ENCODE measurements at places on chromosomes 4 and X.

DNA sequence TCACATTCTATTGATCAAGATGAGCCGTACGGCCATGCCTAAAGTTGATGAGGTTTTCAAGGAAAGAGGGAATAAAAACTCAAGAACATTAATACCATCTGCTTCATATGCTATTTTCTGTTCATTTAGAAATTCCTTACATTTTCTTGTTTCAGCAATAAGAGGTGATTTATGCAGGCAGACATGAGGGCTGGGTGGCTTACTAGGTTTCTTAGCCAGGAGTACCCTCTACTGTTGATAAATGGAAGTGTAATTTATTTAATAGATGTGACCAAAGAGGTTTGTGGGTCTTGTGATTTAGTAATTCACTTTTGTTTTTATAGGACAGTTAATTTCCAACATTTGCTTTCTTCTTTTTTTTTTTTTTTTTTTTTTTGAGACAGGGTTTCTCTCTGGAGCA is 6.4 kb upstream of the SMIM9 start:
- no peak for DNase-seq

DNA sequence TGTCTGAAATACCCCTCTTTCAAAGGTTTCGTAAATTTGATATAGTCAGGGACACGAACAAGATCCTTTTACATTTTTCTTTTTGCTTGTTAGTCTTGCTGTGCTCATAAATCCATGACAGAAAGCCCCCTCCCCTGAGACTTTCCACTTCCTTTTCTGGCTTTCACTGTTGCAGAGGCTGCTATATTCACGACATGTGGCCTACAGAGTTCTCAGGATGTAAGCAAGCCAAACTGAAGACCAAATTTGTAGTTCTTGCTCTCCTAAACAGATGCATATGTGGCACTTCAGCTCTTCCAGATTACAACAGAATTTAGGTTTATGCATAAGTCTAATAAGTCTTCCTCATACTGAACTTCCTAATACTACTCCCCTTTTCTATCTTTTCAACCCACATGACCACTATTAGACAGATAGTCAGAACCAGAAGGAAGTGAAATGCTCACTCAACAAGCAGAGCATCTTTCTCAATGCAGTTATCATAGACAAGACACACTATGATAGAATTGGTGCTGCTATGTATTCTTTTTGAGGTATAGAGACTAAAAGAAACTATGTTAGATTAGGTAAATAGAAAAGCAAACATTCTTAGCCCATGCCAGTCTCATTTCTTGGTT is 15.0 kb downstream of the BTK start:
- DNase-seq: no peak

DNA sequence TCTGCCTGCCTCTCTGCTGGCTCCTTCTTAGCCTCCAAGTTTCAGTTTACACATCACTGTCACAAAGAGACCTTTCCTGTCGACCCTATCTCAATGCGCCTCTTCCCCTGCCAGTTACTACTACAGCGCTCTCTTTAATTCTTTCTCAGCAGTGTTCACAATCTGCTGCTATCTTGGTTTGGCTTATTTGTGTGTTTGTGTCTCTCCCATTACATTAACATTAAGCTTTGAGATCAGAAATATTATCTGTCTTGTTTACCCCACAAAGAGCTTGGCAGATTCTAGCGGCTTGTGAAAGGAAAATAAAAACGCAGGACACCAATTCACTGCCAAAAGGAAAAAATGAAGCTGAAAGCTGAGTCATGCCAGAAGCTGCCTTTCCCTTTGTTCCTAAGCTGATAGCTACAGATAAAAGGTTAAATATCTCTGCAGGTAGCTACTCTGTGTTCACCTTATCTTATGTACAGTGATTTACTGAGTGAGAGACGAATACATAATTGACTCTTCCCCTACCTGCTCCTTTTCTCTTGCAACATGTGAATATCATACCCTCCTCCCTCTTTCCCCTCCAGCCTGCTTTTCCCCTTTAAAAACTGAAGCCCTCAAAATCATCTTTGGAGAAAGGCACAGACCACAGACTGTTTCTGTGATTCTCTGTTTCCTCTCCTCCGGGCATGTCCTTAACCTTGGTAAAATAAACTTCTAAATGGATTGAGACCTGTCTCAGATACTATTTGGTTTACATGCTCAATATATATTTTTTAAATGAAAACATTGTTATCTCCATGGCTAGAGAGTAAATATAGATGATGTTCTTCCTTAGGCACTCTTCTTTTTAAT is 19.3 kb upstream of the SLC9A7 start:
- no peak for DNase-seq

GRCh38 chr4:77076889-77077635 is 1.3 kb upstream of the CCNI start:
- no peak for DNase-seq

GRCh38 chr4:140426610-140427105 is 790 bp downstream of the CLGN start:
- DNase-seq: no peak

GRCh38 chr4:136925203-136925602 is 607.1 kb downstream of the PCDH18 start:
- no peak for DNase-seq

DNA sequence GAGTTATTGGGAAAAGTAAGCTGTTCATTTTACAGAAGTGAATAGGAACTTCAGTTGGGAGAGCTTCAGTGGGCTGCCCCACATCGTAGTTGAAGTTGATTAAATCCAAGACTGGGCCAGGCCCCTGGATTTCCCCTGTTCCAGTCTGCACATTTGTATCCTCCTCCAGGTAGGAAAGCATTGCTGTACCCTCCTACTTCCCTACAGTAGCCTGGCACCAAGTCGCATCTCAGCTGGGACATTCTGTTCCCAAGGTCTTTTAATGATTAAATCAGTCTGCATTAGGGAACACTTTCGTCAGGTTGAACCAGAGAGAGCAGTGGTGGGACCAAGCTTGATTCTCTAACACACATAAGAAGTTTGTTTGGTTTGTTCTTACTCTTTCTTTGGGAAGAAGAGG is 165.8 kb upstream of the PPARGC1A start:
- DNase-seq: no peak

DNA sequence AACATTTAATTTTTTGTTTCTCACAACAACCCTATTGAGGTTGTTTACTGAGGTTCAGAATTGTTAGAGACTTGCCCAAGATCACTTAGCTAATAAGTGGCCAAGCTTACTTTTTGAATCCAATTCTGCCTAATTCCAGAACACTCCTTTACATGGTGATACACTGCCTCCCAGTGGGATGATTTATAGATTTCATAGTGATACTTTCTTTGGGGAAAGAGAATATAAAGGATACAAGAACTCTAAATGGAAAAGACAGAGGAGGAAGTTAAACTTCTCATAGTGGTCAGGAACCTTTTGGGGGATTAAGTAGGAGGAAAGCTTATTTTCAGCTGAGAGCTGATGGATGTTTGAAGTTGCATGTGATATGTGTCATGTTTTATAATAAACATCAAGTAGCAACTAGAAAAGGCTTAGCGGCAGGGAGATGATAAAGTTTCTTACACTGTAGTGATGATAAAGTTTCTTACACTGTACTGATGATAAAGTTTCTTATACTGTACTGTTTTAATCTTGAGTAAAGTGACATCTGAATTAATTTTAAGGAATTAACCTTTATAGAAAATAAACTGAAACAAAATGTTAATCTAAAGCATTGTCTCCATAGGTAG is 15.3 kb downstream of the STAG2 start:
- DNase-seq: no peak

Data from activated T-helper 9 cell treated with anti-CD3 and anti-CD28 coated beads, Interleukin-2, amount 50 U/mL, for 16 hours (primary cell).